ENCODE measurements at places on chromosomes 7 and 10.

DNA sequence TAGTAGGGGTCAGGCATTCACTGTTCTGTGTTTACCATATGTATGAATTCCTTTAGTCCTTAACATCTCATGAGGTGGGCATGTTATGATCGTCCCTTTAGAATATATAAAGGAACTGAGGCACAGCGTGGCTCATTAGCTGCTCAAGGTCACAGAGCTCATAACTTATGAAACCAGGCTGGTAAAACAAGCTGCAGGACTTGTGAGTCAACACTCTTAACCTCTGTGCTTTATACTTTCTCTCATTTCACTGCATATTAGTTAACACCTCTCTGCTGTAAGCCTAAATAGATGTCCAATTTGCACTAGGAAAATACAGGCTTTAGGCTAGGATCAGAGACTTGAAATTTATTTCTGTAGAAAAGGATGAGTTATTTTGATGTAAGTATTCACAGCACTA, 180.3 kb upstream of the HDAC9 start:
- no peaks in the 10 kb centered on the region for H3K36me3 ChIP-seq
- no peak for DNase-seq
- H3K4me3 ChIP-seq = no peak overlapping the region
- H3K27ac ChIP-seq = no peak overlapping the region
- no peaks in the 10 kb centered on the region for H3K27me3 ChIP-seq

DNA sequence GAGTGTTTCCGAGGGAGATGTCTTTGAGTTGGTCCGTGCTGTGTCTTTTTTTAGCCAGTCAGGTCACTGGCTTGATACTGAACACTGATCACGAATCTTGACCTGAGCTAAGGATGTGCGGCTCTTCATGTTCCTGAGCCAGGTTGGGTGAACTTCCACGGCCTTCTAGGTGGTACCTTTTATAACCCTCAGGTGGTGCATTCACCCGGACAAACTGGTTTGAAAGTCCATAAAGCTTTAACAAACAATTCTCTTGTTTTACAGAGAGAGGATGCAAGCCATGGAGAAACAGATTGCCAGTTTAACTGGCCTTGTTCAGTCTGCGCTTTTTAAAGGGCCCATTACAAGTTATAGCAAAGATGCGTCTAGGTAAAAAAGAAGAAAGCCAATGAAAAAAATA, 229.5 kb downstream of the ARHGAP21 start:
- H3K27ac ChIP-seq = no peak overlapping the region
- no peak for DNase-seq
- H3K36me3 ChIP-seq = no peaks in the 10 kb centered on the region
- H3K27me3 ChIP-seq = no peaks in the 10 kb centered on the region
- H3K4me1 ChIP-seq = no peaks in the 10 kb centered on the region
- no peak overlapping the region for H3K4me3 ChIP-seq

DNA sequence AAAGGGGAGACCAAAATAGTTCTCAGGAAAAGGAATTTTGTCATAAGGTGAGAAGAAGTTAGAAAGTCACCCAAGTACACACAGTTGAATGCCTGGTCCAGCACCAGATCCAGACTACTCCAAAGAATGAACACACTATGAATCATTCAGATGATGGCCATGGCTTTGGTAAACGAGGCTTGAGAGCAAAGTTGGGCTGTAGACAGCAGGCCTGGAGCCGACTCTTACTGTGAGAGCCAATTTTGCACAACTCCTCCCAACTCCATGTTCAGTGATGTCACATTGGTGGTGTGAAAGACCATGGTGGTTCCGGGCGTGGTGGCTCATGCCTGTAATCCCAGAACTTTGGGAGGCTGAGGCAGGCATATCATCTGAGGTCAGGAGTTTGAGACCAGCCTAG, 131.6 kb downstream of the PKD1L1 start:
- H3K36me3 ChIP-seq = no peaks in the 10 kb centered on the region
- peaks cover 25% of the 10 kb centered on the region for H3K4me1 ChIP-seq
- H3K27ac ChIP-seq = peak overlapping the region; percentile 42
- no peak for DNase-seq

DNA sequence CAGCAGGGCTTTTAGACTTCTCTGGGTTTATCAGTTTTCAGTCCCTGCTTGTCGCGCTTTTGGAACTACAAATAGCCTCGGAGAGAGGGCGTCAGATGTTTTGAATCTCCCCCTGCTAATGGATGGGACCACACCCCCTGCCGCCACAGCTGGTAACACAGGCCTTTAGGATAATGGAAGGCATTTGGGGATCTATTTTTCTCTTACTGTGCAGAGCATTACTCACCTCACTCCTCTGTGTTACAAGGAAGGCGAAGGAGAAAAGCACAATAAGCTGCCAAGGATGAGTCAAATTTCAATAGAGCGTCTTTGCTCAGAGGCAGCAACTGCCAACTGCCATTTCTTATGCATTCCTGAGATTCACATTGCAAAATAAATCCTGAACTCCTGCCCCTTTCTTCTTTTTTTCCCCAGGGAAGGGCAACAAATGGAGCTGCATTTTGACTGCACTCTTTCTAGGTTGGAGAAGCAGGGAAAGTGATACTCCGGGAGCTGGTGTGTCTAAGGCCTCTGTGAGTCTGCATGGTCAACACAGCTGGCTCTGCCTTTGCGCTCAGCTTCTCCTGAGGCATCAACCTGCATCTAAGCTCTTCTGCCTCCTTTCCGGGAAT, 31.5 kb upstream of the SMNDC1 start:
- no peaks in the 10 kb centered on the region for H3K36me3 ChIP-seq
- H3K4me1 ChIP-seq = no peaks in the 10 kb centered on the region
- H3K27ac ChIP-seq = no peak overlapping the region
